ENCODE measurements at places on chromosomes 2 and 18.

DNA sequence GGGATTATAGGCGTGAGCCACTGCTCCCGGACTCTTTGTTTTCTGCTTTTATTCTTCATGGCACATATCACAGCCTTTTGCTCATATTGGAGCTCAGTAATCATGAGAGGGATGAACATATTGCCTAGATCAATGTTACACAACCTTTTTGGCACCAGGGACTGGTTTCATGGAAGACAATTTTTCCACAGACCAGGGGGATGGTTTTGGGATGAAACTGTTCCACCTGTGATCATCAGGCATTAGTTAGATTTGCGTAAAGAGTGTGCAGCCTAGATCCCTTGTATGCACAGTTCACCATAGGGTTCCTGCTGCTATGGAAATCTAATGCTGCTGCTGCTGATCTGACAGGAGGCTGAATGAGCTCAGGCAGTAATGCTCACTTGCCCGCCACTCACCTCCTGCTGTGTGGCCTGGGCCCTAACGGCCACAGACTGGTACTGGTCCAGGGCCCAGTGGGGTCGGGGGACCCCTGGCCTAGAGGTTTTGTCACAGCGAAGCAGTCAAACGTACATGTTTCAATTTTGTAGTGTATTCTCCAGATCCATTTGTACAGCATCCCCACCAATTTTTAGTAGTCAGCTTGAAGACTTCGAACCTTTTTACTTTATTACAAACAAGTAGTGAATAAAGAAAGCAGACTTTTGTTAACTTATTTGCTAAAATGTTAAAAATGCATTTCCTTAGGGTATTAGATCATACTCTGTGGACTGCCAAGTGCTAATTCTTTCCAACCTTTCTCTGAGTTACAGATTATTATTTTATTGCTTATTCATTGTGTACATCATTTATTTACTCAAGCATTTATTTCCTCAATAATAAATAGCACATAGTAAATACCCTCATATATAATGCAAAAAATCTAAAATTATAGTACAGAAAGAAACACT is 6.2 kb downstream of the DAW1 start:
- DNase-seq: no peak

DNA sequence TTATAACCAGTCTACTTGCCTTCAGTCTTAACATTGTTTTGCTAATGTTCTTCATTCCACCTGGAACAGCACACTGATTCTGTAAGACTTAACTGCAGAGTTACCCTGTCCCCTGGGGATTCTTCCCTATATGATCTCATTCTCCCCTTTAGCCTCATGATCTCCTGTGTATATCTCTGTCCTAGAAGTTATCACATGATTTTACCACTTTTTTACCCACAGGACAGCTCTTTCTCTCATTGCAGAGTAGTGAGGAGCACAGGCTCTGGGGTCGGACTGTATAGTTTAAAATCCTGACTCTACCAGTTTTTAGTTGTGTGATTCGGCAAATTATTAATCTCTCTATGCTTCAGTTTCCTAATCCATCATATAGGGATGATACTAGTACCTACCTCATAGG is 14.2 kb upstream of the EXOC6B start:
- no peak for DNase-seq

- DNase-seq: no peak
These were observed 164.5 kb downstream of the XIRP2 start for GRCh38 chr2:167052825-167053224.

GRCh38 chr18:74546751-74547530 is 12.6 kb downstream of the CNDP1 start:
- DNase-seq: no peak

- DNase-seq: no peak
These were observed 6.5 kb downstream of the MAP4K4 start for GRCh38 chr2:101704046-101704466.

- no peak for DNase-seq
These were observed 8.1 kb downstream of the NPC1 start for GRCh38 chr18:23578067-23578701.

DNA sequence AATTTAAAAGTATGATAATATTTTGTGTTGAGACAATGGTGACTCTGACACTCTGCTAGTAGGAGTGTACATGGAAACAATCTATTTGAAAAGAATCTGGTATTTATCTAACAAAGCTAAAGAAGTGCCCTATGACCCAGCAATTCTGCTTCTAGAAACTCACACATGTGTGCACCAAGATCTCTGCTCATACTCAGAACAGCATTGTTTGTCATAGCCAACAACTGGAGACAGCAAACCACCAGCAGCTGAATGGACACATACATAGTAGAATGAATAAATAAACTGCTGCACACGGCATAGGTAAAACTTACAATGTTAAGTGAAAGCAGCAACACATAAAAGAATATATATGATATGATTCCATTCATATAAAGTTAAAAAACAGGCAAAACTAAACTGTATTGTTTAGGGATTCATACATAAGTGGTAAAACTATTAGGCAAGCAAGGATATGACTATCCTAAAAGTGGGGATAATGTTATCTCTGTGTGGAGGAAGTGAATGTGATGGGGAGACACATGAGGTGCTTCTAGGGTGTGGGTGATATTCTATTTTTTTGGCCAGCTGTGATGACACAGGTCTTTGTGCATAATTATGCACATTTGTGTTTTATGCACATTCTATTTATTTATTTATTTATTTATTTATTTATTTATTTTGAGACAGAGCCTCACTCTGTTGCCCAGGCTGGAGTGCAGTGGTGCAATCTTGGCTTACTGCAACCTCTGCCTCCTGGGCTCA is 71.1 kb downstream of the RFTN2 start:
- DNase-seq: no peak

GRCh38 chr2:65430603-65431420 is 1.6 kb downstream of the SPRED2 start:
- DNase-seq: peak; percentile 38

DNA sequence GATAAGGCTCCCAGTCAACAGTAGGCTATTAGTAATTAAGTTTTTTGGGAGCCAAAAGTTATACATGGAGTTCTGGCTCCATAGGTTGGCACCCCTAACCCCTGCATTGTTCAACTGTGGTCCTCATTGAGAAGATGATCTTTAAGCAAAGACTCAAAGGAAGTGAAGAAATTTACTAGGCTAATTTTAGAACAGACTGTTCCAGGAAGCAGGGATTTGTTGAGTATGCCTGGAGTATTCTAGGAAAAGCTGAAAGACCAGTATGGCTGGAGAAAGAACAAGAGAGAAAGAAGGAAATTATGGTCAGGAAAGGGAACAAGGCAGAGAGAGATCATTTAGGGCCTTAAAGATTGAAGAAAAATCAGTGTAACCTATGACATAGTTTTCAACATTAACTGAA is 125.1 kb downstream of the PMAIP1 start:
- no peak for DNase-seq

GRCh38 chr2:187819624-187820023 is 265.4 kb upstream of the TFPI start:
- DNase-seq: no peak

DNA sequence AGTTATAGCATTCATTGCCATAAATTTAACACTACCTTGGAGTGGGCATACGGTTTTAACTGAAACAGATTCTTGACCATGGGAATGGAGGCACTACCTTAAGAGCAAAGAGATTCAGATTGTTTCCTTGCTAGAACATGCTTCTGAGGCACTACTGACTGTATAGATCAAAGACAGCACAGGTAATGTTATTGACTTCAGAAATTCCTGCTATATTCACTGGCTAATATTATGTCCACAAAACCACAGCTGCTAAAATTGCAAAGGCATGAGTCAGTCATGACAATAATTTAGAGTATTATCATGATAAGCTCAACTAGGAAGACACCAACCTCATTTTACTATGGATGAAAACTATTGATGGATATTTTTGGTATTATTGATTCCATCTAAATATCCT is 39.4 kb downstream of the SLC8A1 start:
- no peak for DNase-seq

DNA sequence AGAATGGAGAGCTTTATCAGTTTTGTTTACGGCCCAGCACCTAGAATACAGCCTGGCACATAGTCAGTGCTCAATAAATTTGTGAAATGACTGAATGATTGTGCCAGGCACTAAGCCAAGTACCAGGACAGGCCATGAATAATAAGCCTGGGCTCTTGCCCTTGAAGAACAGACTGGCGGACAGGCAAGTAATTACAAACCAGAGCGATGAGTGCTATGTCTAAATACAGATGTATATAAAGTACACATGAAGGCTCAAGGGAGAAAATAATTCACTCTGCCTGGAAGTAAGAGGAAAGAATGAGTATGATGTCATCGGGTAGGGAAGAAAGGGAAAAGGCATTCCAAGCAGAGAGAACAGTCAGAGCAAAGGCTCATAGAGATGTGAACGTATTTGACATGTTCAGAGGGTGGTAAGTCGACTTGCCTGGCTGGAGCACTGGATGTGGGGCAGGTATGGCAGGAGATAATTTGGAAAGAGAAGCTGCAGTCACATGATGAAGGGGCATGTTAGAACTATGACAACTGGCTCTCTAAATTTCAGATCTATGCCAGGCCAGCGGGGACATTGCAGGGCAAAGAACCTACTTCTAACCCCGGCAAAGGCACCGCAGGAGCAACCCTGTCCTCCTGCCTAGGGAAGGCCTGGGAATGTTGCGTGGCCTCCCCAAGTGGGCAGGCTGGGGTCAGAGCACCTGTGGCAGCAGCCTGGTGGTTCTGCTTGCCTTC is 119.1 kb upstream of the STPG4 start:
- DNase-seq: no peak

- no peak for DNase-seq
These were observed 304.1 kb upstream of the FAM98A start for GRCh38 chr2:33903215-33903614.

DNA sequence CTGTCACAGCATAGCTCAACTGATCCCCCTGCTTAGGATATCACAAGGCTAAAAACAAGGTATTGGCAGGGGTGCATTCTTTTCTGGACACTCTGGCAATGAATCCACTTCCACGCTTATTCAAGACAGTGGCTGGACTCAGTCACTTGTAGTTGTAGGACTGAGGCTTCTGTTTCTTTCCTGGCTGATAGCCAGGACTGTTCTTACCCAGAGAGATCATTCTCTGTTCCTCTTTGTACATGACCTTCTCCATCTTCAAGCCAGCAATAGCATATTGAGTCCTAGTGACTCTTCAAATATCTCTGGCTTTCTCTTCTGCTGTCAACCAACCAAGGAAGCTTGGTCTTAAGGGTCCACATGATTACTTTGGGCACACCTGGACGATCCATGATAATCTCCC is 241.3 kb downstream of the RBM43 start:
- no peak for DNase-seq

GRCh38 chr2:18626256-18626668 is 36.9 kb upstream of the NT5C1B start:
- no peak for DNase-seq

DNA sequence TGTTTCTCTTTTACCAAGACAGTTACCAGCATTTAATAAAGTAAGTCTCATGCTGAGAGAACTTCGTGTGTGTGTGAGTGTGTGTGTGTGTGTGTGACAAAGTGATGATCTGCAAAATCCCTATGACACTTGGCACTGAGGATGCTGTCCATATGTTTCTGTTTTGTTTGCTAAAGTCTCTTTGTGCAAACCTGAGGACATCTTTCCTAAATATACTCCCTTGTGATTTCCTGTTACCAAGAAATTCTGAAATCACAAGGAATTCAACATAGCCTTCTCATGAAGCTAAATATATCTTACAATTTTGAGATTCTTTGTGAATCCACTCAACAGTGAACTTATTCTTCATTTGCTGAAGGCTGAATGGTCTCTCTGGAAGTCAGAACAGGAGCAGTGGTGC is 1359.7 kb upstream of the NRXN1 start:
- no peak for DNase-seq

DNA sequence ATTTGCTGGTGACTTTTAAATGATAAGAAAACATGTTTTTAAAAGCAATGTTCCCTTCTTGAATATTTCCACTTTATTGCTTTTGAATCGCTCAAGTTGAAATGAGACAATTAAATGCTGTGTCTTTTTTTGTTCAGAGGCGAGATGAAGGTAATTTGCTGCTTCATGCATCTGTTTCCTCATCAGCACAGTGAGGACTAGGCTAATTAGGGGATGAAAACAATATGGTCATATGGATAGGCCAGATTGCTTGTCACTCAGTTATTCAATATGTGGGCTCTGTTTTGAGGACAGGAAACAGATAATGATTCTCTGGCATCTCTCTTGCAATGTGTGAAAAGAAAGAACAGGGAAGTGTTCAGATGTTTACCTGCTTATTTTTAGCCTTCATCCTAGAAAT is 61.0 kb downstream of the ERBB4 start:
- no peak for DNase-seq

- DNase-seq: no peak
These were observed 44.2 kb downstream of the SP140 start for GRCh38 chr2:230269715-230270114.

DNA sequence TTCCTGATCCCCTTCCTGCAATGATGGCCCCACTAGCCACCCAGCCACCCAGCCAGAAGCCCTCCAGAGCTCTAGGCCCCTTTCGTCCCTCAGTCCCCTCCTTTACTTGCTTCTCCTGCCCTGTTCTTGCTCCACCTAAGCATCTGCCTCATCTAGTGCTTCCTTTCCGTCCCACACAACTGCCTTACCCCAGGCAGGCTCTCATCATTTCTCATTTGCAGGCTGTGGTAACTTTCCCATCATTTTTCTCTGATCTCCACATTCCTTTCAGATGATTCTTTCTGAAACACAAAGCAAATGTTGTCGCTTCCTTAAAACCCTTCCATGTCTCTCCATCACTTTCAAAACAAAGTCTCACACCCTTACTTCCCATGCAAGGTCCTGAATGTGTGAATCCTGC is 459.8 kb downstream of the METTL4 start:
- no peak for DNase-seq

DNA sequence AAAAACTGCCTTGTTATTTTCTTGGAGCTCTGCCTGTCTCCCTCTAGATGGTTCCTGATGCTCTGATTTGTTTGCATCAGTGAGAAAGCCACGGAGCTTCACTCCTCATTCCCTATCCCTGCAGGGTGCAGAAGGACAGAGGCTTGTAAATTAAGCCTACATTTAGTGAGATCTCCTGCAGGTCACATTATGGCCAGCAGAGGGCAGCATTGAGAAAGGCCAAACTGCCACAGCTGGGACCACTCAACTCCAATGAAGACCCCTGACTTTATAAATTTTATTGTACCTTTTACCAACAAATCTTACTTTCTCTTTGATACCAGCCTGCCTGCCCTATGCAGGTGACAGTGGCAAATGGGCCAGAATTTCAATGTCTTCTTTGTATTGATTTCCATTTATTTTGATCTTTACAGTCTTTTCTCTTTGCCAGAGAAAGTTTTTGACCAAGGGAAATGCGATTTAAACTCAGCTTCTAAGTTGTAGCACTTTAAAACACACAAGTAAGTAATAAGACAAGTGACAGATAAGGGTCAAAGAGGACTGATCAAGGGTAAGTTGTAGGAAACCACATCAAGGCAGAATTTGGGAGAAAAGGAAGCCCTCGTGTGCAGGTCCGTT is 1029.1 kb upstream of the KLHL29 start:
- DNase-seq: peak; percentile 29

GRCh38 chr2:151844211-151844896 is 16.1 kb upstream of the ARL5A start:
- no peak for DNase-seq

DNA sequence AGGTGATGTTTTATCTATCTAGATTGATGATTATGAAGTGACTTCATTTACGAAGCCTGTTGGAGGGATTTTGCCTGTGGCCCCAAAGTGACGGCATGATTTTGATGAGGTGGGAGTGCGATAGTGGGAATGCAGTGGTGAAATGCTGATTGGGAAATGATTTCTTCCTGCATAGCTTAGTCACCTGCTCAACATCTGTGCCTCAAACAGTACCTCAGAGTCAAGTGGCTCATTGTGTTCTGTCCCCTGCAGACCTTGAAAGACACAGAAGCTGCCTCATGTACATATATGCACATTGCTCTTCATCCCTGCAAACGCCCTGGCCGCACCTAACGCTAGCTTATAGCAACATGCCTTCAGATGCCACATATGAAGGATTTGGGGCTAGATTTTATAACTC is 201.2 kb downstream of the TPGS2 start:
- DNase-seq: no peak

Measured in GM10248 (cell line).